ENCODE measurements at places on chromosomes 1 and 21. TPM values are rescaled to one million over a fixed set of nuclear protein-coding genes. Genes with fewer than 3 reads are reported as not detected.

DNA sequence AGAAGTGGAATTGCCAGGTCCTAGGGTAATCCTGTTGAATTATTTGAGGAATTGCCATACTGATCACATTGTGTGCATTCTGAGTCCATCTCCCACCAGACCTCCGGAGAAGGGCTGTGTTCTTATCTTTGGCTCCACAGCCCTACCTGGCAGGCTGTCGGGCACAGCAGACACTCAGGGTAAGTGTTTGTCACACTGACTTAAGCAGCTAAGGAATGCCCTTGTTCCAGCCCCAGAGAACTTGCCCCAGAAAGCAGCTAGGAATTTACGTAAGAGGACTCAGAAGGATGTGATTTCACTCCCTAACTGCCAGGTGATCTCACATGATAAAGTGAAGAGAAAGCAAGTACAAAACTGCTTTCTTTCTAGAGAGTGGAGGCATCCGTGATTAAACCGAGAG lies 21.0 kb downstream of the VASH2 start:
- DNase-seq = no peak

DNA sequence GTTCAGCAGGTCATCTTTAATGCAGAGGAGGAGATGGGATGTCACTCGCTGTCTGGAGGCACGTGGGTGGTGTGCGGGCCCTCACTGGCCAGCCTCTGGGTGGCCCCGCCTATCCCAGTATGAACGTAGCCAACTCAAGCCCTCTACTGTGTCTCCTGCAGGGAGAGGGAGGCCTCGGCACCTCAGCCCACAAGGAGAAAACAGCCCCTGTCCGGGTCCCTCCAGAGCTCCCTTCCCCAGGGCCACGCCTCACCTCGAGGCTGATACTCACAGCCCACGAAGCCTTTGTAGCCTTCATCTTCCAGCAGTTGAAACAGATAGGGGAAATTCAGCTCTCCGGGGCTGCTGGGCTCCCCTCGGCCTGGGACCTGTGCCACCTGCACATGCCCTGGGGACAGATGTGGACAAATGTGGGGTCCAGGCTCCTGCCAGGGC lies 2.6 kb downstream of the HYI start:
- DNase-seq = no peak

DNA sequence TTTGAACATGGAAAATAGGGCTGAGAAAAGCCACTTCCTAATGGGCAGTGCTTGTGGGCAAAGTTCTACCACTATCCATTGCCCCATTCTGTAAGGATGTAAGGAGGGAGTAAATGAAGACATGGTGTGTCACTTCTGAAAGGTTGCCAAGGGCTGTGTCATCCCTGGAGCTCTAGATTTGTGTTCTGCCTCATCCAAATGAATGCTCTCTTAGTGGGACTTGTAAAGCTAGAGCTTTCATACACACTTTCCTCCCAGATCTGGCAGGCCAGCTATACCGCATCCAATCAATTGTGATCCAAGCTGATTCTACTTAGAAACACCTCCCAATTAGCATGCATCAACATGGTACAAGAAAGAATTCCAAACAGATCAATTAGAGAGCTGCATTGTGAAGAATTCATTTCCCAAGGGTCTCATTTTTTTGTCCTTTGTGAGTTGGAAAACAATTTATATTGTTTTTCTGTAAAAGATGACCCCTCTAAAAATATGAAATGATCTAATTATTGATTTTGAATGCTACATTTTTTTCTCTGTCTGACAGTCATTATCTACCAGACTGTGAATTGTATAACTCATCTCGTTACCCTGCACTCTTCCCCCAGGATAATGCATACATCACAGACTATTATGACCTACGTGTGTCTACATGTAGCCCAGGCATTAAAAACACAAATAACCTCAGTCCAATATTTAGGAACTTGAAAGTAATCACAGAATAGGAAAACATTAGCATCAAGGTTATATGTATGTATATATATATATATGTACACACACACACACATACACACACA lies 117.1 kb upstream of the DUSP10 start:
- no peak for DNase-seq

DNA sequence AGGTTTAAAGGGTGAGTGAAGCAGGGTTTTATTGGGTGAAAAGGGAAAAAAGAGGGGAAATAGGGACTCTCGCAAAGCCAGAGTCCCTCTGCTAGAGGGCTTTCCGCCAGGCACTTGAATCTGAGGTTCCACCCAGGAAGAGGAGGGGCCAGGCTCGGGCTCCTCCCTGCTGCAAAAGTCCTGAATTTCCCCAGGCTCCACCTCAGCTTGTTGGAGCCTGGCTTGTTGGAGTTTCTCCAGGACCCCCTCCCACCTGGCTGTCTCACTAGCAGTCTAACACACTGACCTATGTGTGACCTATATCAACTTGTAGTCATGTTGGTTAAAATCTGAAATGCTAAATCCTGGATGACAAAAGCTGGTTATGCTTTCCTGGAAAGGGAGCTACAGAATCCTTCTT lies 25.5 kb downstream of the GBP2 start:
- no peak for DNase-seq

The RGS7 gene
- polyA plus RNA-seq = 5.5 TPM
